ENCODE measurements at places on chromosomes 5 and 9.

- no peak for DNase-seq
Measured at GRCh38 chr5:10445352-10445751, 3.7 kb downstream of the ROPN1L start.

- no peak for DNase-seq
Measured at GRCh38 chr5:116626945-116627679, 52.5 kb upstream of the SEMA6A start.

DNA sequence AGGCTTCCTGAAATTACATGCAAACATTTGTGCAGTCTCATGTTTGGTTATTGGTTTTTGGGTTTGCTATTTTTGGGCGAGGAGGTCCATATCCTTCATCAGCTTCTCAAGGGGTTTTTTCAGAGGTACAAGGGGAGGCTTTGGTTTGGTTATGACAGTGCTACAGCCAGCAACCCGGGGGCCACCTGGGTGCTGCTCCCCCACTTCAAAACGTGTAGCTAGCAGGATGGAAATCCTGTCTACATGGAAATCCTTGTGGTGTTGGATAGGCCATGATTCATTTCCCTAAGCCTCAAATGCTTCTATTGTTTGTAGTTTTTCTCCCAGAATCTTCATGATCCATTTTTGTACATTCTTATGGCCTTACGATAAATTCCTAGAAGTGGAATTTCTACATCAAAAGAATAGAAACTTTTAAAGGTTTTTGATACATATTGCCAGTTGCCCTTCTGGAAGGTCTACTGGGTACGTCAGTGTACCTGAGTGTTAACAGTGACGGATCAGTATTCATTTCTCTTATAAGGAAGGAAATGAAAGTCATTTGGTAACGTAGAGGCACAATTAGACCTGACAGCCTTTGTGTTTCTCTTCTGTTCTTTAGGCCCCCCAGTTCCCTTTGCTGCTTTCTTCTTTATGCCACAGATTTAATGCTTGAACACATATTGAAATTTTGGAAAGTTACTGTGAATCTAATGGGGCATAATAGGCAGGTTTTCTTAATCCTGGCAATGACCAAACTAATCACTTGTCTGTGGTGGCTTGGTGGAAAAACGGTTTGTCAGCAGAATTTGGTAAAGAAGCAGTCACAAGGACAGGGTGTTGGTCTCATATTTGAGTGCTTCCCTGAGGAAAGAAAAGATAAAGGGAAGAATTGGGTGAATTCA is 69.7 kb upstream of the ABL1 start:
- DNase-seq = no peak

DNA sequence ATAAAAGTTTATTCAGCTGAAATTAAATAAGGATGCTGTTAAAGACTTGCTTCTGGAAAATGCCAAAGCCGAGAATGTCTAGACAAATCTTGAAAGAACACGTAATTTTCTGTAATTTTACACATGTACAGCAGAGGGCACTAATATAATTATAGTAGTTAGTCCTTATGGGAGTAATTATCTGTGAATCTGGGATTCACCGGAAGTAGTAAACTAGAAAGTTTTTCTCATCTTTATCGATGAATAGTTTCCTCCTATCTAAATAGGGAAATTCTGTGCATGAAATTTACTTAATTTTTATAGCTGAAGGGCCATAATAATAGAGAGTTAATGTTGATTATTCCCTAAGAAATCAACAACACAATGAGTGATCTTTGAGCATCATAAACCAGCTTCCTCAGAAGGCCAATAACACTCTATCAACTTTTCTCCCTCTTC is 18.4 kb upstream of the CNTLN start:
- DNase-seq = no peak

- no peak for DNase-seq
Measured at GRCh38 chr9:99015890-99016289, 72.2 kb downstream of the COL15A1 start.

DNA sequence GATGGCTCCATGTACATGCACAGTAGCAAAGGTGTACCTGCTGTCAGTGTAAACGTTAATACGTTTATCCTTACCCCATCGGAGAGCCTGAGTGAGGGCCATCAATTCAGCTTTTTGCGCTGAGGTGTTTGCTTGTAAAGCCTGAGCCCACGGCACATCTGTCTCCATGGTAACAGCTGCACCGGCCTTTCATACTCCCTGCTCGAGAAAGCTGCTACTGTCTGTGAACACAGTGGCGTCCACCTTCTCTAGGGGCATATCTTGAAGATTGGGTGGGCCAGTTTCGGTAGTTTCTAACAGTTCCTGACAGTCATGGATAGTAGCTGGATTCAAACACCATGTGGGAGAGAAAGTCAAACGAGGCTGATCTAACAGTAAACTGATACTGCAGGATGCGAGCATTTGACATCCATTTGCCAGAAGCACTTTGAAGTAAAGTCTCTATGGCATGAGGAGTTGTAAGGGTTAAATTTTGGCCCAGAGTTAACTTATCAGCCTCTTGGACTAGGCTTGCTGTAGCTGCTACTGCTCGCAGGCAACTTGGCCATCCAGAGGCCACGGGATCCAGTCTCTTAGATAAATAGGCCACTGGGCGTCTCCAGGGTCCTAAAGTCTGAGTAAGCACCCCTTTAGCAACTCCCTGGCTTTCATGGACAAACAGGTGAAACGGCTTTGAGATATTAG is 21.0 kb upstream of the RHOBTB3 start:
- DNase-seq = no peak
